ENCODE measurements at places on chromosomes 6 and 20. TPM values are rescaled to one million over a fixed set of nuclear protein-coding genes. Genes with fewer than 3 reads are reported as not detected.

KCNK15 gene
- not detected for total RNA-seq

NKAIN2 gene
- not detected for total RNA-seq

SNPH gene
- total RNA-seq = 4.7 TPM

NOX3 gene
- not detected for total RNA-seq

NCOA6 gene
- 3.6 TPM for total RNA-seq

TMEM14C gene
- total RNA-seq = 141 TPM

MEP1A gene
- total RNA-seq = not detected

AHCY gene
- total RNA-seq = 194 TPM

- no peak overlapping the region for H3K4me3 ChIP-seq
- H3K36me3 ChIP-seq = peaks cover 7% of the 10 kb centered on the region
- peak; percentile 9 for DNase-seq
- no peak overlapping the region for H3K27ac ChIP-seq
Observed at GRCh38 chr6:44428682-44429081, 41.2 kb downstream of the CDC5L start.

- H3K4me1 ChIP-seq = no peaks in the 10 kb centered on the region
- no peak overlapping the region for H3K4me3 ChIP-seq
- H3K27ac ChIP-seq = no peak overlapping the region
- H3K36me3 ChIP-seq = peaks cover 3% of the 10 kb centered on the region
Observed at GRCh38 chr6:83247471-83247870, 54.3 kb downstream of the RWDD2A start.

DNA sequence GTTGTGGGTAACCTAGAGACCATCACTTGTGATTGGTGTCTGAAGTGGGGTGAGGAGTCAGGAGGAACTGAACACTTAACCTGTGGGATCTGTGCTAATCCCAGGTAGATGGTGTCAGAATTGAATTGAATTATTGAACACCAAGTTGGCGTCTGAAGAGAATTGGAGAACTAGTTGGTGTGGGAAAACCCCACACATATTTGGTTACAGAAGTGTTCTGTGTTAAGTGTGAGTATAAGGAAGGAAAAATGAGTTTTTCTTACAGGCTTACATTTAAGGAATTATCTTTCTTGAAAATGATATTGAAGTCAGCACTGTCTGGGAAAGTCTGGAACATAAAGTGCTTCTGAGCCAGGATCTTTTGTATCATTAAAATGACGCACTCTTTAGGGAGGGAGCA, 182.9 kb upstream of the ECI2 start:
- H3K36me3 ChIP-seq = no peaks in the 10 kb centered on the region
- H3K4me1 ChIP-seq = peaks cover 23% of the 10 kb centered on the region
- no peak overlapping the region for H3K27ac ChIP-seq
- H3K4me3 ChIP-seq = no peak overlapping the region

- DNase-seq = no peak
- H3K4me1 ChIP-seq = peaks cover 3% of the 10 kb centered on the region
- H3K27me3 ChIP-seq = no peaks in the 10 kb centered on the region
- H3K4me3 ChIP-seq = no peak overlapping the region
Observed at GRCh38 chr6:144901412-144901811, 616.3 kb downstream of the UTRN start.
